ENCODE measurements at places on chromosomes 7 and 10. TPM values are rescaled to one million over a fixed set of nuclear protein-coding genes. Genes with fewer than 3 reads are reported as not detected.

Gene BLVRA
- polyA plus RNA-seq, result 59.3 TPM

GRCh38 chr7:20747001-20747400 is 39.7 kb downstream of the SP8 start:
- DNase-seq, result no peak

Gene TWIST1
- 1.5 TPM for polyA plus RNA-seq

GRCh38 chr7:80260606-80261005 is 126.0 kb downstream of the GNAI1 start:
- no peak for DNase-seq

GRCh38 chr7:139614886-139615285 is 91.4 kb downstream of the CLEC2L start:
- DNase-seq, result no peak
